NCI-H1105 treated with DMSO at 0.1 percent for 48 hours (cell line): ENCODE measurements at places on chromosomes 7 and 10.

GRCh38 chr10:109993551-109994330 lies 14.0 kb upstream of the ADD3 start:
- no peak for DNase-seq

DNA sequence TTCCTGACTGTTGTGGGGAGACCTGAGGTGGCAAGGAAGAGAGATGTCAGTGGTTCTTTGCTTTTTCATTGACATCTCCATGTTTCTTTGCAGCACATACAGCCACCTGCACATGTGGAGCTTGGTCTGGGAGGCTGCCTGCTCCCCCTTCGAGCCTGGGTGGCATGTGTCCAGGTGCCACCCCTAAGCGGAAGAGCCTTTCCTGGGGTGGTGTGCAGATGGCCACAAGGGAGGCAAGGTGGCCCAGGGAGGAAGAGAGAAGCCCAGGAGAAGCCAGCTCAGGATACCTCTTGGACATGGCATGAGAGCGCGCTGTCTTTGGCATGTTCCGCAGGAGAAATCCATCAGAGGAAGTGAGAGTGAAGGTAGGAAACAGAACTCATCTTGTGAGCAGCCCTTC lies 105.9 kb upstream of the NPTX2 start:
- DNase-seq, result no peak

GRCh38 chr7:102111061-102112041 lies 175.3 kb upstream of the SH2B2 start:
- no peak for DNase-seq

GRCh38 chr7:154973381-154973780 lies 29.5 kb downstream of the PAXIP1 start:
- no peak for DNase-seq

DNA sequence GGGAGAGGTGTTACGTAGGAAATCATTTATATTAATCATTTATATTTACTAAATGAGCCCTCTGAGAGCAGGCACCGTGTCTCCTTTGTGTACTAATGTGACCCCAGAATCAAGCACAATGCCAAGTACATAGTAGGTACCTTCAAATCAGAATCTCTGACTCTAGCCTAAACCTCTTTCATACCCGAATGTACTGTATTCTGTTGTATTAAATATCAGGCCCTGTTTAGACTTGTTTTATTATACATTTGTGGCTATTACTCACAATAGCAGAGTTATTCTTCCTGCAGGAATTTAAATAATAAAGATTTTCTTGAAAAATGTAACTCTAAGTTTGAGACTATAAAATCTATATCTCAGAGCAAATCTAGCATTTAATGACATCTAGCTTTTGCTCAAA lies 297.3 kb downstream of the EXOC4 start:
- no peak for DNase-seq

DNA sequence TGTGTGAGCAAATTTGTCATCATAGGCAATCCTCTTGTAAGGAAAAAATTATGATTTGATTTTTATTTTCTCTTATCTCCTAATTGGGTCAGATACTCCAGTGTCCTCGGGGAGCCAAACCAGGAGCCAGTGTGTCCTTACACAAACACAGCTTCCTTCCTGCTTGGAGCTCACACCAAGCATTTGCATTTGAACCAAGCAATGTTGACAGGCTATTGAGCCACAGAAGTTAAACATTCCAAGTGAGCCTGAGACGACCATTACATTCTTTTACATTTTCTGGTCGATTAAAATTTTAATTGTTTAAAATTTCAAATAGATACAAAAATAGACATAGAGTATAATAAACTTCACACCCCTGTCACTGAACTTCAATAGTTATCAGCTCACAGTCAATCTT lies 194.8 kb downstream of the CFTR start:
- no peak for DNase-seq

DNA sequence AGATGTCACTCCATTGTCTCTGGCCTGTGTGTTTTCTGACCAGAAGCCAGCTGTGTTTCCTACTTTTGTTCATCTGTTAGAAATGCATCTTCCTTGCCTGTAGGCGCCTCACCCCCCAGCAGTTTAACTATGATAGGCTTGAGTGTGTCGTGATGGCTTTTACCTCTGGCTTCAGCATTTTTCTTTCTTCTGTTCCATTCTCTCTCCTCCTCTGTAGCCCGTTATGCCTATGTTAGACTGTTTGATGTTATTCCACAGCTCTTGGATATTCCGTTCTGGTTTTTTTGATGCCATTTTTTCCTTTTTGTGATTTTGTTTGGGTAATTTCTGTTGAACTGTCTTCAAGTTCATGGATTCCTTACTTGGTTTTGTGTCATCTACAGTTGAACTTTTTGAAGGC lies 17.9 kb downstream of the MMP21 start:
- DNase-seq, result no peak

DNA sequence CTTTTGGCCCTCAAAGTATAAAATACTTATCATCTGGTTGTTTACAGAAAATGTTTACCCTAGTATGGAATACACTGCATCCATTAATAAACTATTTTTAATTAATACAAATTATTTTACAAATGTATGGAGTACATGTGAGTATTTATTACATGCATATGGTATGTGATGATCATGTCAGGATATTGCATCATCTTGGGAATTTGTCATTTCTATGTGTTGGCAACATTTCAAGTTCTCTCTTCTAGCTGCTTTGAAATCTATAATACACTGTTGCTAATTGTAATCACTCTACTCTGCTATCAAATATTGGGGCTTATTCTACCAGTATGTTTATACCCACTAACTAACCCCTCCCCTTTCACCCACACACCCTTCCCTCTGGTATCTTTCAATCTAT lies 103.9 kb upstream of the THSD7A start:
- no peak for DNase-seq

- DNase-seq, result no peak
These were observed 46.6 kb downstream of the INSIG1 start for GRCh38 chr7:155344270-155344617.

- DNase-seq, result no peak
These were observed 277.4 kb downstream of the FZD1 start for GRCh38 chr7:91541641-91542040.

DNA sequence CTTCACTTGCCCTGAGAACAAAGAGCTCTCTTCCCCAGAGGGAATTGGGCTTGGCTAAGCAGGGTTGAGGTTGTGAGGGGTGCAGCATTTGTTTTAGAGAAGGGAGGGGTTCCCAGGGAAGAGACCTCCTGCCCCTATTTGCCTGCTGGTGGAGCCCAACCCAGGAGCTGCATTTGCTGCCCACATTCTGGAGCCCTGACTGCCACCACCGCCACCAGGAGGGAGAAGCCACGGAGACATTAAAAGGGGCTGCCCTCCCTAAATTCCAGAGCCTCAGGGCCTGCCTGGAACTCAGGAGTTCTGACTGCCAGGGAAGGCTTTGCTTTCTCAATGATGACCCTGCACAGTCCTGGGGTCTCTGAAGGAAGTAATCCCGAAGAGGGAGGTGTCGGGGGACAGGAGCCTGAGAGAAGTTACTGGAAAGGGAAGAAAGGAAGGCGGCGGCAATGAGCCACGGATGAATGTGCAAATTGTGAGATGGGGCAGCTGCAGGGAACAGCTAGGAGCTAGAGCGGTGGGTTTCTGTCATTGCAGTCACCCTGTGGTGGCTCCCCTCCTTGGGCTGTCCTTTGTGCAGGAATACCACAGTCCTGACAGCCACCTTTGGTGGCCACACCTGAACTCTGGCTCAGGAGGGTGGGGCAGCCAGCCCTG lies 51.3 kb downstream of the NEURL1 start:
- DNase-seq, result no peak

DNA sequence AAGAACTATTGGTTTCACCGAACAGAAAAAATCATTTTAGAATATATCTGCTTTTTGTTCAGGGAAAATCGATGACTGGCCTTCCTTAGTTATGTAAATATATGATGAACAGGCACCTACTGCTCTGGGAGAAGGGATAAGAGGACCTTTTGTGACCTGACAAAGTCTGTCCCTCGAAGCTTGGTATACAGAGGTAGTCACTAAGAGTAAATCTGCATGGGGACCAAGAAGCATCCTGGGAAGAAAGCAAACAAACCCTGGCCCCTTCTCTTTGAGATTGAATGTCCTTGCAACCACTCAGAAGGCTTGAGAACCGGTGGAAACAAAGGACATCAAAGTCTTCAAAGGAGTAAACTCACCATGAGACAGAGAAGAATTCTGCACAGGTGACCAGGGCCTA lies 52.3 kb downstream of the SKIDA1 start:
- no peak for DNase-seq

DNA sequence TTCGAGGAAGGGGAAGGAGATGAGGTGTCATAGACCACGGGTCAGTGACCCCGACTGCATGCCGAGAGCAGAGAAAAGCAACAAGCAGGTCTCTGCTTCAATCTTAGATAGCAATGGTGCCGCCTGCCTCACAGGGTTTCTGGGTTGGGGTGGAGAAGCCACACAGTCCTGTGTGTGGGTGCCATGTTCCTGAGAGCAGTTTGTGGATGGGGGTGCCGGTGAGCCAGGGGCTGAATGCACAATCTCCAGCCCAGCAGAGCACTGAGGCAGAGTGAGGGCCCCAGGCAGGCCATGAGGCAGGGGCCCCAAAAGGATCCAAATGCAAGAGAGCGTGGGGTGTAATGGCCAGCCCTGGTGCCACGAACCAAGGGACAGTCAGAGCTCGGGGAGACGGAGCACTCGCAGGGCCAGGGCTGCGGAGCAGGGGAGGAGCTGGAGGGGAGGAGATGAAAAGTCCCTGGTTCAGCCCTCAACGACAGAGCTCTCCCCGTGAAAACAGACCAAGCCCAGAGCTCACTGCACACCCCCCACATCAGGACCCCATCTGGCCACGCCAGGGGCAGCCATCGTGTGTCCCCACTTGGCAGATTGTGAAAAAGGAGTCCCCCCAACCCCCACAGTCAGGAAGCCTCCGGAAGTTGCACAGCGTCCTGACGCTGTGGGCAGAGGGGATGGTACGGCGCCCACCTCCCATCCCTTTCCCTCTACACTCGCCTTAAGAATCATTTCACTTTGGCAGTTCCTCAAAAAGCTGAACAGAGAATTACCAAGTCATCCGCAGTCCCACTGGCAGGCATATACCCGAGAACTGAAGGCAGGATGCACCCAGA lies 19.9 kb downstream of the WDR86 start:
- no peak for DNase-seq

GRCh38 chr7:17929647-17930395 lies 10.5 kb downstream of the SNX13 start:
- no peak for DNase-seq

DNA sequence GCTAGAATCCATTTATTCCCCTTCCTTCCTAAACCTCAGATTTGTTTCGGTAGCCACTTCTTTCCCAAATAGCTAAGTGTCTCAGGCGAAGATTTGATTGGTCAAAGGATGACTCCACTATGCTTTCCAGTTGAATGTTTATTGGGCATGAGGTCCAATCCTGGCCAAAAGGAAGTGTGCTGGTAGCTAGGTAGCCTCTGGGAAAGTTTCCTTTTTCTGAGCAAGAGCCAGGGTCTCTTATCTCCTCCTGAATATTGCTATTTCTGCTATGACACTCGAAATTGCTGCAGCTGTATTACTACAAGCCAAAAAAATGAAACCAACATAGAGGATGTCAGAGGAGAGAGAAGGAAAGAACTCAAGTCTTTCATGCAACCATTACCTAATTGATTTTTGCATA lies 53.4 kb upstream of the MKX start:
- no peak for DNase-seq

DNA sequence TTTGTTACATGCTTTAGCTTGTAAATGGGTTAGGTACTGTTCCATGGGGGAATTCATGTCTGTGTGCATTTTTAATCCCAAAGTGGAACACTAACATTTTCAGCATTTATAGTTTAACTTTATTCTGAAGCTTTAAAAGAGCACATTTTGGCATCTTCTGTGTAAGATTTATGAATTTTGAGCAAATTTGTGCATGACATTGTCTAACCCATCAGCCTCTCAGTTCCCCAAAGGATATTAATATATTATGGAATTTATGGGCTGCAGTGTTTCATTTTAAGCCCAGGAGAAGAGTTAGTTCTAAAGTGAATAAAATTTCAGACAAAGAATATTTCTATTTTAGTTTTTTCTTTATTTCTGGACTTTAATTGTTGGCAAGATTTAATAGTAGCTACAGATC lies 421.4 kb downstream of the PLXDC2 start:
- no peak for DNase-seq

- no peak for DNase-seq
These were observed 23.1 kb upstream of the MACC1 start for GRCh38 chr7:20240080-20240926.

- no peak for DNase-seq
These were observed 196.0 kb downstream of the KCNMA1 start for GRCh38 chr10:77441353-77442166.

DNA sequence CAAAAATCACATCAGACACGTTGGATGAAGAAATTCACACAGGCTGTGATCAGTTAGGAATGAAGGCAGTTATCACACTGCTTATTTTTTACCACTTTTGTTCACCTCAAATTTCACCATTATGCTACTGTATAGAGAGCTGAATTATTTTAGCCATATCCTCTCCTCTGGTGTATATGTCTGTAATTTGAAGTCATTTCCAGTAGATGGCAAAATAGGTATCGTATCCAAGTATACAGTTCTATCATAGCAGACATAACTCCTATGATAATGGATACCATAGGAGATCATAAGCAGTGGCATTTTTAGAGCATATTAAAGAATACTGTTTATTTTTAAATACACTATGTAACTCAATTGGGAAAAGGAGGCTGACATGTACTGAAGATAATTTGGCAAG lies 909.7 kb downstream of the DNAJB9 start:
- DNase-seq, result no peak

GRCh38 chr7:41879403-41879802 lies 176.5 kb upstream of the INHBA start:
- no peak for DNase-seq

GRCh38 chr10:95543459-95543858 lies 17.7 kb downstream of the SORBS1 start:
- no peak for DNase-seq

- DNase-seq, result no peak
These were observed 600.0 kb downstream of the PHTF2 start for GRCh38 chr7:78398576-78398975.

- no peak for DNase-seq
These were observed 9.5 kb upstream of the SUN1 start for GRCh38 chr7:822692-823276.

GRCh38 chr7:139078911-139079310 lies 30.6 kb downstream of the ZC3HAV1 start:
- DNase-seq, result no peak

DNA sequence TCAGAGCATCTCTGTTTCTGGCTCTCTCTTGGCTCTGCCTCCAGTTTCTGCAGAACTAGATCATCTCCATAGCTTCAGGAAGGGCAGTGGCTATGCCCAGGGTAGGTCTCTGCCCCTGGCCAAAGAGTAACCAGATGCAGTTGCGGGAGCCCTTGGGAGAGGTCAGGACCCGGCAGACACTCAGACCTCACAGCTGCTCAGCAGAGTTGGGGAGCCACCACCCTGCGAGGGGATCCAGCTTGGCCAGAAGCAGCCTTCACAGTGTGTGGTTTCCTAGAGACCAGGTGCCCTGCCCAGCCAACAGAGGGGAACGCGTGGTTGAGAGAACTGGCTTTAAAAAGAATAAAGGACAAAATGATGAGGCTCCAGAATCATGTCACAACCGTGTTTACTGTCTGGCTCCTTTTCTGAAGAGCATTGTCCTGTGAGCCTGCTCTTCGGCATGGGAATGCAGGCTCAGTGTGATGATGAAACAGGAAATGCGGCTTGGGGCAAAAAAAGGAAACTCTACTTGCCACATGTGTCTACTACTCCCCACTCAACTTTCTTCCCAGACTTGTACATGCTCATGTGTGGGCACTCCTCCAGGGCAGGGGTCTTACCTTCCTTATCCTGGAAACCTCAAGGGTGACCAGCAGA lies 243.1 kb downstream of the INHBA start:
- no peak for DNase-seq
